Right cardiac atrium (tissue), 5 donors: ENCODE measurements at places on chromosomes 12 and 14. TPM values are rescaled to one million over a fixed set of nuclear protein-coding genes. Genes with fewer than 3 reads are reported as not detected.
A peak's percentile ranks its signal among the peaks of the same experiment; 100 is the strongest.

DNA sequence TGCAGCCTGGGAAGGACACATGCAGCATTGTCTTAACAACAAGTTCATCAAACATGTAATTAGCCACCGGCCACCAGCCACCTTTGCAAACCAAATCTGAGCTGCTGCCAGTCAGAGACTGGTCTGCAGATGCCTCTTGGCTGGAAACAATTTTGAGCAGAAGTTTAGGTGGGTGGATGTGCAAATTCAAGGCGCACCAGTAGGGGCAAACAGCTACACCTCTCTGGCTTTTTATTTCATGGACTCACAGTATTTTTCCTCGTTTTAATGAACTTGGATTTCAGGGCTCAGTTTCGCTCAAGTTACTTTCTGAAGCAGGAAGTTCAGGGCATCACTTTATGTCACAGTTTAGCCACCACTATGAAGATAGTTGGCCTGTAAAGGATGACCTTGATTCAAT lies 94.3 kb downstream of the OTX2 start:
- DNase-seq = no peak

DNA sequence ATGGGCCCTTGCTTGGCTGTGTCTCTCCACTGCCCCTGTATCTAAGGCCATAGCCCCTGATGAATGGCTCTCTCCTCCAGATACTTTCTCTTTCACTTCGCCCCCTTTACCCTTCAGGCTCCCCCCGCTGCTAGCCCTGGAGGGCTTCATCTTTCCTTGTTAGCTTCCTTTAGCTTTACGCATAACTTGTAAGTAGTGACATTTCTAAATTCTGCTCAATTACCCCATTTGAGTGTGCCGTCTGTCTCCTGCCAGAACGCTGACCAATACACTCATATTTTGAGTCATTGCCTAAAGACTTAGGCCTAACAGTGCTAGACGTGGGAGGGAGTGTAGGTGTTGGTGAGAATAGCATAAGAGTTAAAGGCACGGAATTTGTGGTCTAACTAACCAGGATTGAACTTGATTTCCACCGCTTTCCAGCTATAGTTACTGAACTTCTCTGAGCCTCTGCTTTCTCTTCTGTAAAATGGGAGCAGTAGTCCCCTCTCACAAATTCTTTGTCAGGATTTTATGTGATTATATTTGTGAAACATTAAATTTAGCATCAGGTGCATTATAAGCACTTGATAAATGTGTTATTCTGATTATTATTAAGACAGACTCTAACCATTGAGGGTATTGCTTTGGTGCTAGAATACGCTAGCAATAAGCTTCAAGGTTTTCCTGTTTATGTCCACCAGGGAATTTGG lies 129.3 kb downstream of the ZFP36L1 start:
- no peak for DNase-seq

DNA sequence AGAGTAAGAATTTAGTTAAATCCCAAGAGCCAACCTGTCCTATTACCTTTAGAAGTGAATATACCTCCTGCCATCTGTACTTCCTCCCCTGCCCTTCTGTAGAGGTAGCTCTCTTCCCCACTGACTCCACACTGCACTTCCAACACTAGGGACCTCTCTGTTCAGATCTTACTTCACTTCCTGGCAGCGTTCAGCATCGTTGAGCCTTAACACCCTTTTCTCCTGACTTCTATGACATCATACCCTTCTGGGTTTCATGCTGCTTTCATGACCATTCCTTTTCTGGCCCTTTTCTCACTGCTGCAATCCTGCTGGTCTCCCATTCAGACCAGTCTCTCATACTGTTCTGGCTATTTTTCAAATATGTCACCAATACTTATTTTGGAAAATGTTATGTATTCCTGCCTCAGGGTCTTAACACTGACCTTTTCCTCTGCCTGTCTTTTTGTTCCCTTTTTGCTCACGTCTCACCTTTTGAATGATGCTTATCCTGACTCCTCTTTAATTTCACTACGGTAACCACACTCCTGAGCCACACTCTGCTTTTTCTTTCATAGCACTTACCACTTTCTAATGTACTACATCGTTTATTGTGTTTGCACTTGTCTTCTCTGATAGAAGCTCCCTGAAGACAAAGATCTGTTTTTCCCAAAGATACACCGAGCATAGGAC lies 67.6 kb downstream of the PLEKHA5 start:
- no peak for DNase-seq

DNA sequence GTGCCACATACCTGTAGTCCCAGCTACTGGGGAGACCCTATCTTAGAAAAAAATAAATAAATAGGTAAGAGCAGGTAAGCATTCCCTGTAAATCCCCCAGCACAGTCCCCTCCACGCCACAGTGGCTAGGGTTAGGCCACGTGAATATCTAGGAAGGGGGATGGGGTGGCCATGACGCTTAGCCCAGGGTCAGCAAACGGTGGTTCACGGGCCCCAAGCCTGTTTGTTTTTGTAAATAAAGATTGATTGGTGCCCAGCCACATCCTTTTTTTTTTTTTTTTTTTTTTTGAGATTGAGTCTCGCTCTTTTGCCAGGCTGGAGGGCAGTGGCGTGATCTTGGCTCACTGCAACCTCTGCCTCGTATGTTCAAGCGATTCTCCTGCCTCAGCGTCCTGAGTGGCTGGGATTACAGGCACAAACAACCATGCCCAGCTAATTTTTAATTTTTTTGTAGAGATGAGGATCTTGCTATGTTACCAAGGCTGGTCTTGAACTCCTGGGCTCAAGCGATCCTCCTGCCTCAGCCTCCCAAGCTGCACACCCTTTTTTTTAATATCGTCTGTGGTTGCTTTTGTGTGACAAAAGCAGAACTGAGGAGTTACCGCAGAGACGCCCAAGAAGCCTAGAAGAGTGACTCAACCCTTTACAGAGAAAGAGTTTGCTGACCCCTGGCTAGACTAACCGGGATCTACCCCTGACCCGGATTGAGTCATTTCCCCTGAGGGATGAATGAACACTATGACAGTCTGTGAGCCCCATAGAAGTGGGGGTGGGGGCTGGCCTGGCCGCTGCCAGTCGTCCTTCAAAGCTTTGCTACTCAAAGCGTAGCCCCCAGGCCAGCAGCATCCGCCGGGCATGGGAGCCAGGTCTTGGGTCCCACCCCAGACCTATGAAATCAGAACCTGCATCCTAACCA lies 113.7 kb upstream of the NCOR2 start:
- peak; percentile 82 for DNase-seq

DNA sequence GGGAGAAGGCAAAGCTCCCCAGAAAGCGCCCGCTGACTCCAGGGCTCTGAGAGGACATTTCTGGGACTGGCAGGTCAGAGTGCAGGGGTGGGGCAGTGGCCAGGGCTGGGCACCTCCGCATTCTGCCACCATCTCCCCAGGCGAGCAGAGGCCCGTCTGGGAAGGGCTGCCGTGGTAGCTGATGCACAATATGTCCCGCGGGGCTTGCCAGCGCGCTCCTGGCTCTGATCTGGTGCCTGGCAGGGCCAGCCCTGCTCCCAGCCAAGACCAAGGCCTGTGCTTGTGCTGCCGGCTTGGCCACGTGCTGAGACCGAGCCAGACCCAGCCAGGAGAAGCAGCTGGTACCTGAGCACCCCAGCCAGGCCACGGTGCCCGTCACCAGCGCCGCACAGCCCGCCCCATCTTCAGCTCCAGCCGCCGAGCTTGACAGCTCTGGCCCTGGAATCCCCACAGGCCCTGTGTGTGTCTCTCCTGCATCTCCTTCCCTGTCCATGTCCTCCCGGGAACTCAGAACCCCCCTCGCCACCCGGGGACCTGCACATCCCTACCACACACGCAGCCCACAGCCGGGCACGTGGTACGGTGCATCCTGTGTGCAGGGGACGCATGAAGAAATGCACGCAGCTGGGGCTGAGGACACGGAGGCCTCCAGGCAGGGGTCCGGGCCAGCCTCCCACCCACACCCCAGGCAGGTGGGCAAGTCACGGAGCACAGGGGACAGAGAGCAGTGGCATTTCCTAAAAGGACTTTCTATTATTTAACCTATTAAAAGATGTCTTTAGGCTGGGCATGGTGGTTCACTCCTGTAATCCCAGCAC lies 68.6 kb upstream of the C14orf180 start:
- peak; percentile 74 for DNase-seq

Gene RD3L
- 11.2 TPM for total RNA-seq

DNA sequence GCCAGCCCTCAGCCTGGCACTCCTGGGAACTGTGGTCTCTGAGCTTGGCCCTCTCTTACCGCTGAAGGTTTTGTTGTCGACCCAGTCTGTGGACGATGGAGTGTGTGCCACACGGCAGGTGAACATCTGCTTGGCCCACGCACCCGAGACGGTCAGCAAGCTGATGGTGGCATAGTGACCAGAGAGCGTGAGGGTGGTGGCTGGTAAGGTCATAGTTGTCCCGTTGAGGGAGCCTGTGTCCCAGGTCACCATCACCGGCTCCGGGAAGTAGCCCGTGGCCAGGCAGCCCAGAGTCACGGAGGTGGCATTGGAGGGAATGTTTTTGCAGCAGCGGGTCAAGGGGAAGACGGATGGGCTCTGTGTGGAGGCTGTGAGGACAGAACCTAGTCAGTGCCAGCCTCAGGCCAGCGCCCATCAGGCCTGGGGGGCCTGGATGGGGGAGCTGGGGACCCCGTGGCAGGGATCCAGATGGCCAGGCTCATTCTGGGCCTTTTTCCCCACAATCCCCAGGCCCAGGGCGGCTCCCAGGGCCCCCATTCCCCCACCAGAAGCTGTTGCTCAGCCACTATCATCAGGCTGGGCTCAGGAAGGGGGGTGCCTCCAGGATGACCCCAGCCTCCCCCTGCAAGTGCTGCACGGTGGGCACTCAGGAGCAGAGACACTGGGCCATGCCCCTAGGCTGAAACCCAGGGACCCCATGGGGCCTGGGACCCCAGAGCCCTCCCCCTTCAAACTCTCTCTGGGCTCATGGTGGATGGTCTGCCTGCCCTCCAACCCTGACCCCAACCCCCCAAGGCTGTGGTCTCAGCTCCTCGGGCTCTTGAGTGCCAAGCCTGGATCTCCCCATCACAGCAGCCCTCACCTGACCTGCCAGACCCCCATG lies 75.2 kb downstream of the TMEM121 start:
- DNase-seq = no peak

Gene SRGAP1
- total RNA-seq = 5.5 TPM

DNA sequence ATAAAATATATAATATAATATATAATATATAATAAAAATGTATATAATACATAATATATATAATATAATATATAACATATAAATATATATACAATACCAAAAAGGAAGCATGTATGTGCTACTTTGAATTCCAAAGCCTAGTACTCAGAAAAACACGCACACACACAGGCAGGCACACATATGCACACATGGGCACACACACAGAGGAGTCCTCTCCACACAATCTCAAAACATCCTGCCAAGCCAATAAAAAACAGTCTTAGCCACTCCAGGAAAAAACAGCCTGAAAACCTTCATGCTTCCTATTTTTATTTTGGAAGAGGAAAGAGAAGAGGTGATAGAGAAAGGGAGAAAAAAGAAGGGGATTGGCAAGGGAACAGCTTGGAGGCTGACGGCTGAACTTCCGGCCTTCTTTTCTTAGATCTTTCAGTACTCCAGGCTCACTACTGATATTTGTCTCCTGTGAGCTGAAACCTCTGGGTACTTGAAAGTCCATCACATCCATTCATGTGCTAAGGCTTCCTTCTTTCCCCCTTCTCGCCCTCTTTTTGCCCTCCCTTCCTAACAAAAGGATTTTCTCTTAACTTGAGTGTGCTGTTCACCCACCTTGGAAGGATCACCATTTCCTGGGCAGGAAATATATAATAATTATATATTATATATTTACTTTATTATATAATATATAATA lies 394.2 kb downstream of the NUAK1 start:
- DNase-seq = no peak

DNA sequence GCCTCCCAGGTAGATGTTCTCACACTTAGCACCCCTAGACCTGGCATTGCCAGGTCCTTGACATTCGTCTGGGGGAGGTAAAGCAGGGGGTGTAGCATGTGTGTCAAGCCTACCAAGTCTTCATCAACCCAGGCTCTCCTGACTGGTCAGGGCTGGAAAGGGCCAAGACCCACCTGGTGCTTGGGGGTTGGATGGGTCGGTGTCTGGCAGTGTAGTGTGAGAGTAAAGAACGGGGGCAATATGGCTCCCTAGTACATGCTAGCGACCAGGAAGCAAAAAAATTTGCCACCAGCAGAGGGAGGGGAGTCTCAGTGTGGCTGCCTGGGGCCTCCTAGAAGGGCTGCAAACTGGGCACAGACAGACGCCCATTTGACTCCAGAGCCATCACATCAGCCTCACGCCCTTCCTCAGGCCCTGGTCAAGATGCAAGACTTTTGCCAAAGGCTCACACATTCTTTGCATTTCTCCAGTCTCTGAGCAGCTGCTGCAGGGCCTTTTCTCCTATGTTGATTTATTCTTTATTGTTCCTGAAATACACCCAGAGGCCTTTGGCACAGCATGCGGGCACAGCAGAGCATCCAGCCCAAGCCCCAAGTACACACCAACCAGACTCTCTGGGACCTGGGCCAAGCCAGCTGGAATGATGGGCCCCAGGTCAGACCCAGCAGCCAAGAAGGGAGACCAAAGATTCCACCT lies 38.3 kb upstream of the PNMA1 start:
- peak; percentile 60 for DNase-seq

DNA sequence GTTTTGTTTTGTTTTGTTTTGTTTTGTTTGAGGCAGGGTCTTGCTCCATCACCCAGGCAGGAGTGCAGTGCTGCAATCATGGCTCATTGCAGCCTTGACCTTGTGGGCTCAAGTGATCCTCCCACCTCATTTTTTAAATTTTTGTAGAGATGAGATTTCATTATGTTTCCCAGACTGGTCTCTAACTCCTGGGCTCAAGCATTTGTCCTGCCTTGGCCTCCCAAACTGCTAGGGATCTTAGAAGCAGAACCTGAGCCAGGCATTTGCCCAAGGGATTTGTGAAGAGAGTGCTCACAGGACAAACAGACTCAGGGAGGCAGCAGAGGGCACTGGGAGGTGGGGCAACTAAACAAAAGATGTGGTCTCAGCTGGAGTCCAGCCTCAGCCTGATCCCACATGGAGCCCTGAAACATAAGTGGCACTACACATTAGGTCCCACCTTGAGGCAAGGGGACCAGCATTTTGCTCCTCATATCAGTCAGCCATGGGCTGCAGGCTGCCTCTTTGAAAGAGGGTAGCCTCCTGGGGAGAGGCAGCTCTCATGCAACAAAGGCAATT lies 86.2 kb upstream of the CMKLR1 start:
- no peak for DNase-seq

DNA sequence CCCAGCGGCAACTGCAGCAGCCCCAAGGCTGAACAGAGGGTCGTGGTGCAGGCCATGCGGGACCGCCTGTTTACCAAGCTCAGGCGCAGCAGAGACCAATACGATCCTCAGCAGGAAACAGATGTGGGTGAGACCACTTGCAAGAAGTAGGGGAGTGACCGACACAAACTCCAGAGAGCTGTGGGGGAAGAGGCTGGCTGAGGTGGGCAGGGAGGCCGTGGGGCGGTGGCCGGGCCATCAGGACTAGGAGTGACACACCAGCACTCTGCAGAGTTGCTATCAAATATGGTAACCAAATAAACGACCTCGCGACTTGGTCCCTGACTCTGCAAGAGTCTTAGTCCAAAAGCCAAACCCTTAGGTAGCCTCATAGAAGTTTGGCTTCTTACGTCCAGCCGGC lies 30.6 kb downstream of the AMN start:
- no peak for DNase-seq
